Fibroblast of skin of left quadriceps (primary cell): ENCODE measurements at places on chromosomes 5 and 9.

DNA sequence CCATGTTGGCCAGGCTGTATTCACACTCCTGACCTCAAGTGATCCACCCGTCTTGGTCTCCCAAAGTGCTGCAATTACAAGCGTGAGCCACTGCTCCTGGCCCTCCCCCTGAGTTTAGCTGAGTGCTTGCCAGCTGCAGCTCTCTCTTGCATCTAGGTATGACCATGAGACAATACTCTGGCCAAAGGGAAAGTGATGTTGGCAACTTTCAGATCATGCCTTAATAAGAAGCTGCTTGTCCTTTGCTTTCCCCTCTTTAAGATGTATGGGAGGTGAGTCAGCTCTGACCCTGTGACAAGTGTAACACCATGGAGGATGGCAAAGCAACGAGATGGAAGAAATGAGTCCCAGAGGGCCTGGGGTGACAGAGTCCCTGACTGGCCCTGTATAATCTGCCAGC is 18.7 kb upstream of the DCAF12 start:
- DNase-seq = no peak

- peak; percentile 5 for DNase-seq
Measured at GRCh38 chr9:80605793-80606192, 1034.0 kb downstream of the TLE4 start.

GRCh38 chr5:76257225-76257833 is 145.8 kb upstream of the IQGAP2 start:
- DNase-seq = no peak

DNA sequence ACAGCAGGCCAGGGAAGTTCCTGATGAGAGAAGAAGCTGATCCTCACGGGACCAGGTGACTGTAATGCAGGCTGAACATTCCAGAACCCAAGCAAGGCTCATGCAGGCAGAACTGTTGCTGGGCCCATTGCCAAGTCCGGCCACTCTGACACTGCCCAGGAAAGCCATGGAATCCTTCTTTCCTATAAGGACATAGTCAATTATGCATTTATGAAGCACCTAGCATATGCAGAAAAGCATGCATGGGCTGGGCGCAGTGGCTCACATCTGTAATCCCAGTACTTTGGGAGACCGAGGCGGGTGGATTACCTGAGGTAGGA is 83.7 kb upstream of the SLC1A3 start:
- no peak for DNase-seq

DNA sequence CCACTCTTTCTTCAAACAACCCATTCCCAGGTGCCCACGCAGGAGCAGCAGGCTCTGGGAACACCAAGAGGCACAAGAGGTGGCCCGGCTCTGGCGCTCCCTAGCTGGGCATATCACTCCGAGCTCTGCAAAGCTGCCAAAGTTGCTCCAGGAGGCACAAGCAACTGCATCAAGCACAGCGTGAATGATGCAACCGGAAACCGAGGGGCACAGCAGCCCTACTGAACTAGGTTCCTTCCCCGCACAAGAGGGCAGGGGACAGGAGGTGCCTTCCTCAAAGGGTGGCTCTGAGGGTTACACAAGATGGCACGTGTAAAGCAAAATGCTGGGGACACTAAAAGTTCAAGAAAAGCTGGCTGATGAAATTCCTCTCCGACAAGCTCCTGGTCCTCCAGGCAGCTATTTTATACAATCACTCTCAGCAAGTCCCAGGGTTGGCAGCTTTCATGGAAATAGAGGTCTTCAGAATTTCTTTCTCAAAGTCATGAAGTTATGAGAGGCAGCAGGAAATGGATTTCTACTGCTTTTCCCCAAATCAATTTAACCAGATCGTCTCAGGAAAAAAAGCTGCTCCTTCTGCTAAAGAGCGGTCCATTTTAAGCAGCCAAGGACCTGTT is 22.9 kb downstream of the PSMB7 start:
- no peak for DNase-seq

DNA sequence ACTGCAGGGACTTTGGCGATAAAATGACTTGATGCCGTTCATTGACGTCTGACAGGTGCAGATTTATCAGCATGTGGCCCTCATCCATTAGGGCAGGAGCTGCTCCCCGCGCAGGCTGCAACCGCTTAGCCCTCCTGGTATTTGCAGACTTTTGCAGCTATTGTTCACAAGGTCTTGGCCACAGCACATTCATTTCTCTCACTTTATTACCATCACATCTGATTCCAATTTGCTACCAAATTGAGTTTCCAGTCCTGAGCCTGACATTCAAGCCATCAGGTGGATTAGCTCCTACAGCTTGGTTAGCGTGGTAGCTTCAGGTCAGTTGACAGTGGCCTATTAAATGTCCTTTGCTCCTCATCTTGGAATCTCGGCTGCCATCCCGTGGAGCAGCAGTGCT is 299.2 kb downstream of the CD180 start:
- DNase-seq = no peak

- no peak for DNase-seq
Measured at GRCh38 chr9:87494970-87495471, 2.6 kb upstream of the DAPK1 start.

DNA sequence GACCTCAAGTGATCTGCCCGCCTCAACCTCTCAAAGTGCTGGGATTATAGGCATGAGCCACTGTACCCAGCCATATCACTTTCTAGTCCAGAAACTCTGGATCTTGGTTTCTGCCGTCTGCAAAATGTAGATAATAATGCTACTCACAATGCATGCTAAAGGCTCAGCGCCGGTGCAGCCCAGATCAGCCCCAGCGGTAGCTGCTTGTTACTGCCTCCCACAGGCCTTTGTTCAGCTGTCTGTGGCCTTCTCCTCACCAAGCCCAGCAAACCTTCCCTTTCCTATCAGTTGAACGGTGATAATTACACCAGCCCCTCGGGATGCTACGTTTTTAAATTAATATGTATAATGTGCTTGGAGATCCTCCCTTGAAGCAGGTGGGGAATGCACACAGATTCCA is 26.2 kb upstream of the MSX2 start:
- DNase-seq = no peak

DNA sequence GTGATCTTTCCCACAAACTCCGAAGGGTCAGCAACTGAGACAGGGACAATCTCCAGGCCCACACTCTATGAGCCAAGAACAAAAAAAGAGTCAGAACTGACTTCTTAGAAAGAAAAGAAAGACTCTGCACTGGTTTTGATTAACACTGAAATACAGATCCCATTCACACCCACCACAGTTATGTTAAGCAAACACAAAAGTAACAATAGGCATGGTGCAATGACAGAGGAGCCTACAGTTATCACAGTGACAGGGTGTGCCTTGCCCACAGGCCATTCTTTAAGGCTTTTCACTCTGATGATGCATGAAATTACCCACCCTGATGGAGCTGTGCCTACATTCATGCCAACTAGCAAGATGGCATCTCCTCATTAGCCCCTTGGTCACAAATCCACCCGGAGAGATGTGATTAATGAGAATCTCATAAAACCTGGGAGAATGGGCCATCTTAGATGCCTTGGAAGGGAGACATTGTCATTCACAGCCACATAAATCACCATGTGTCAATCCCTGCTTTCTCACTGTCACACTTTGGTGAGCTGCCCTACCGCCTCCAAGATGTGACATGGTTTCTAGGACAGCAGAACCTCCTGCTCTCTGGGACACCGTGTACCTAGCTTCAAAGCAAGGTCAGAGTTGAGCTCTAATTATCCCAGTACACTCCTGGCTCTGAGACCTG is 27.6 kb upstream of the FSTL4 start:
- no peak for DNase-seq

GRCh38 chr9:19379697-19380046 is 364 bp downstream of the RPS6 start:
- no peak for DNase-seq

DNA sequence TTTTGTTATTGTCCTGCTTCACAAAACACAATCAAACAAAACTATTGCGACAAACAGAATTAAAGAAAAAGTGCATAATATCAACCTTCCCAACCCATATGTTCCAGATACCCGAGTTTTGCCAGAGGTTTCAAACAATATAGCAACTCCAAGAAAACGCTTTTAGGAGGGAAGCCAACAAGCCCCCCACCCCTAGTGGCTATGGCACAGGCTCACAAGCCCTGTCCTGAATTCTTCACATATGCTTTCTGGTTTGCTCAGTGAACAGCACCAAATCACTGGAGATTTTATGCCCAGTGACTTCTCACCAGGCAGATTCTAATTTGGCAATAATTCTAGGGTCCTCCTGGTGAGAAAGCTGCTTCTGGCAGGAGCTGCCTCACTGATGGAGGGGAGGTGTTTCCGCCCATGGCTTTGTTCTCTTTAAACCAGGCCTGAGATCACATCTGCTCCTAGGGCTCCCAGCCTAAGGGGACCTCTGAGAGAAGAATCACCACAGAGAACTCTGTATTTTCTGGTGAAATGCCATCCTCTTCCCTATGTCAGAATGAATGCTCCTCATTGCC is 1982.4 kb downstream of the EFNA5 start:
- no peak for DNase-seq
